ENCODE measurements at places on chromosomes 3 and 15.

DNA sequence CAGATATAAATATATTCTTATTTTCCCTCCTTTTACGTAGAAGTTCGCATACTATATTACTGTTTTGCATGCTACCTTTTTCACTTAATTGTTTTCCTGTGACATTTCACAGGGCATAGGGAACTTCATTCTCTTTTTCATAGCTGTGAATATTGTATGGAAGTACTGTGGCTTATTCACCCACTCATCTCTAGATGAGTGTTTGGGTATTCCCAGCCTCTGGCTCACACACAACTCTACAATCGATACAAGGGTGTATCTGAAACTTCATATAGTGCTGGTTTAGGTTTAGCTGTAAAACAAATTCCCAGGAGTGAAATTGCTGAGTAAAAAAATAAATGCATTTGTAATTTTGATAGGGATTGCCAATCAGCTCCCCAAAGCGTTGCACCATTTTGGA, 55.3 kb upstream of the MAGI1 start:
- DNase-seq = no peak

- DNase-seq = no peak
Observed at GRCh38 chr3:52787672-52788625, 6.6 kb upstream of the ITIH3 start.

DNA sequence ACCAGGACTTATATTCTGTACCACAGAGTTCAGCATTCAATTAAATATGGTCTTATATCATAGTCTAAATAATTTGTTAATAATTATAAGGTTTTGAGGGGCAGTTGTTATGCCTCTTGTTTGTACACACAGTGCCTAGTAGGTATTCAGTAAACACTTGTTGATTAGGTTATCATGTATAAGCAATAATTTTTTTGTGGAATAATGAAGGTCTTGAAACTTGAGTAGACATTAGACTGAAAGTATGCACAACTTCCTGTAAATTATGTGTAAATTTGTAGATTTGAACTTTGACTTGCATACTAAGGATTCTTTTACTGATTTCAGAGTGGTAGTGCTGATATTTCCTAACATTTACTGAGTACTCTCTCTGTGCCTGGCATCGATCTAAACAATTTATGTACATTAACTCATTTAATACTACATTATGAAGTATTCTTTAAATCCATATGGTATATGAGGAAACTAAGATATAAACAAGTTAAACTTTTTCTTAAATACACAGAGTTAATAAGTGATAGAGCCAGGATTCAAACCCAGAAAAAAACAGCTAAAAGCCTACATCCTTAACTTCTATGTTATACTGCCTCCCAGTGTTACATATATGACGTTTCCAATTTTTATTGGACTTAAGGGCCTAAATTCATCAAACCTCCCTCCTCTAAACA, 65.1 kb downstream of the GLCE start:
- no peak for DNase-seq

DNA sequence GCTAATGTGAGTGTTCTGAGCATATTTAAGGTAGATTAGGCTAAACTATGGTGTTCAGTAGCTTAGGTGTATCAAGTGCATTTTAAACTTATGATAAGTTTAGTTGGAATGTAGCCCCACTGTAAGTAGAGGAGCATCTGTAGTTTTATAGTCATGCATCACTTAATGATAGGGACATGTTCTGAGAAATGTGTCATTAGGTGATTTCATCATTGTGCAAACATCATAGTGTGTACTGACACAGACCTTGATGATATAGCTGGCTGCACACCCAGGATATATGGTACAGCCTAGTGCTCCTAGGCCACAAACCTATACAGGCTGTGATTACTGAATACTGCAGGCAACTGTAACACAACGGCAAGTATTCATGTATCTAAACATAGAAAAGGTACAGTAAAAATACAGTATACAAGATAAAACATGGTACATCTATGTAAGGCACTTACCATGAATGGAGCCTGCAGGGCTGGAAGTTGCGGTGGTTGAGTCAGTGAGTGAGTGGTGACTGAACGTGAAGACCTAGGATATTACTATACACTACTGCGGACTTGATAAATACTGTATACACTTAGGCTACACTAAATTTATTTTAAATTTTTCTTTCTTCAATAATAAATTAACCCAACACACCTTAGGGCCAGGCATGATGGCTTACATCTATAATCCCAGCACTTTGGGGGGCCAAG, 17.9 kb downstream of the DNAH1 start:
- no peak for DNase-seq

DNA sequence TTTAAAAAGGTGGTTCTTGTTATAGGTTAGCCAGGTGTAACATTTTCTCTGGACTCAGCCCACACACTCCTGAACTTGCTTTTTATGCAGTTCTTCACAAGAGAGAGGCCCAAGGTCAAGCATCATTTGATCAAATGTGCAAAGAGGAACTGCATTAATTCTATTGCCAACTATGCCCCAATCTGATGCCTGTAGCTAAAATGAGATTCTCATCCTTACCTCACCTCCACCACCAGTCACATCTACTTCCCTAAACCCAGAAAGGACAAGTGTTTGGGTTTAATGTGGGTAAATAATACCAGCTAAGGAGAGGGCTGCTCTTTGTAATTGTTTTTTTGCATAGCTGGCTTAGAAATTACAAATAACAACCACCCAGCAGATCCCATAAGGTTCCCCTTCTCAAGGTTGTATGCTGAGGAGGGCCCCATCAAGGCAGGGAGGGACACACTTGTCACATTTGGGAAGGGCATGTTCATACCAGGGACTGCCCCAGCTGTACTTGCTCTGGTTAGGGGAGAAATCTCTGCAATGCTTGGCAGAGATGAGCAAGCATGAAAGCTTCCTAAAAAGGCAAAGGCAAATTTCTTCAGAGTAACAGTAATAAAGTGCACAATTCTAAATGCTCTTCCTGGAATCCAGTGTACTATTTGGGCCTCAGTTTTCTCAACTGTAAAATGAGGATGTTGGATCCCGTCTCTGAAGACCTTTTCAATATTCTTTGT, 76.2 kb downstream of the TGFBR2 start:
- no peak for DNase-seq

GRCh38 chr3:20077068-20077467, 36.8 kb downstream of the KAT2B start:
- no peak for DNase-seq

GRCh38 chr15:72196409-72197040, 1.1 kb downstream of the GRAMD2A start:
- no peak for DNase-seq

- DNase-seq = no peak
Observed at GRCh38 chr15:42165106-42165505, 8.7 kb upstream of the PLA2G4F start.

DNA sequence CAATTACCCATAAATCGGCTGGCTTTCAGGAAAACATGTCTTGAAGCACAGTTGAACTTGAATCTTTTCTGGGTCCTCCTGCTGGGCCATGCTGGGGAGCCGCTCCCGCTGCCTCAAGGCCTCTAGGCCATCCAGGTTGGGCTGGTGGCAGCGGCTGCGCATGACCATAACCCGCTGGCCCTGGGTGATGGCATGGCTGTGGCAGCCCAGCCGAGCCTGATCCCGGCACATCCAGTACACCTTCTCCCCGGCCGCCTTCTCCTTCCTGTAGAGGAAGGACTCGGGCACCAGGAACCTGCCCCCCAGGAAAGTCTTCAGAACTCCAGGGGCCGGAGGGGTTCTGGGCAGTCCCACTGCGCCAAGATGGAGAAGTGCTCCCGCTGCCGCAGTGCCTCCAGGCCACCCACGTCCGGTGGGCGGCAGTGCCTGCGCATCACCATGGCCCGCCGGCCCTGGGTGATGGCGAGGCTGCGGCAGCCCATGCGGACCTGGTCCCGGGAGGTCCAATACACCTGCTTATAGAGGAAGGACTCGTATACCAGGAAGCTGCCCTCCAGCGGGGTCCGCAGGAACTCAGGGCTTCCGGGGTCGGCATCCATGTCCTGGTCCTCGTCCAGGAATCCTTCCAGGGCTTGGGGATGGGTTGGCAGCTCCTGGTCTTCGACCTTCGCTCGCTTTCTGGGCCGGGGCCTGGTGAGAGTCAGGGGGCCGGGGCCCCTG, 84.3 kb upstream of the FXR1 start:
- no peak for DNase-seq

- no peak for DNase-seq
Observed at GRCh38 chr3:157438194-157438730, 1.6 kb downstream of the PTX3 start.

DNA sequence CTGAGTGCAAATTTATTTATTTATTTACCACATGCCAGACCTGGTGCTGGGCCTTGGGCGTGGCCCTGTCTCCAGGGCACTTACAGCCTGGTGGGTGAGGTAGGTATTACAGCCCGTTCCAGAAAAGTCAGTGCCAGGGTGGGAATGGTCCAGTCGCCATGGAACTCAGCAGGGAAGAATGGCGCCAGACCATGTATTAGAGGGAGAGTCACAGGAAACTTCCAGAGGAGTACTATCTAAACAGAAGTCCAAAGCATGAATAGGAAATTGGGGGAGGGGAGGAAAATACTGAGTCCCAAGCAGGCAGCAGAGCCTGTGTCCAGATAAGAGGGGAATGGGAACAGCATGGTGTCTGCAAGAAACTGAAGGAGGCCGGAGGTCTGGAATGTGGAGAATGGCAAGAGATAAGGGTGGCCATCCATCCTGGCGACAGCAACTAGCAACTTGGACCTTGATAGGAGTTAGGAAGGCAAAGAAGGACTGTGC, 27.0 kb downstream of the SH3BP5 start:
- no peak for DNase-seq

- no peak for DNase-seq
Observed at GRCh38 chr3:189632242-189632641, 1.1 kb downstream of the TP63 start.

GRCh38 chr15:87599616-87600015, 656.9 kb downstream of the NTRK3 start:
- no peak for DNase-seq

- no peak for DNase-seq
Observed at GRCh38 chr15:67266870-67267269, 12.3 kb downstream of the IQCH start.

- no peak for DNase-seq
Observed at GRCh38 chr15:88187195-88187594, 69.3 kb downstream of the NTRK3 start.

DNA sequence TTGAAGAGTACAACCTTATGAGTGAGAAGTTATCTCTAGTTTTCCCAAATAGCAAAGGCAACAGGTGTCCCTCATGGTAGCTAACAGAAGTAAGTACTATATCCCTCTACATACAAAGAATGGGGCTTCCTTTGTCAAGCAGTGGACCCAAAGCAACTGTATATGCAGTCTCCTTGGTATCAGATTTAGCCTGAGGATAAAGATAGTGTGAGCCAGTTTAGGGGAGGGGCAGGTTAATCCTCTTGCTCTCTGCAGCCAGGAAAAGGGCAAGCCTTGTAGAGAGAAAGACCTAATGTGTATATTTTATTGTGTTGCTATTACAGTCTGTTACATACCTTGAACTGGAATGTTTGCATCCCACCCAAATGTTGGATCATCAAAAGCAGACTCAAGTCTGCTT, 117.9 kb upstream of the COL8A1 start:
- DNase-seq = no peak

GRCh38 chr3:60798456-60798855, 452.8 kb downstream of the FHIT start:
- DNase-seq = no peak

DNA sequence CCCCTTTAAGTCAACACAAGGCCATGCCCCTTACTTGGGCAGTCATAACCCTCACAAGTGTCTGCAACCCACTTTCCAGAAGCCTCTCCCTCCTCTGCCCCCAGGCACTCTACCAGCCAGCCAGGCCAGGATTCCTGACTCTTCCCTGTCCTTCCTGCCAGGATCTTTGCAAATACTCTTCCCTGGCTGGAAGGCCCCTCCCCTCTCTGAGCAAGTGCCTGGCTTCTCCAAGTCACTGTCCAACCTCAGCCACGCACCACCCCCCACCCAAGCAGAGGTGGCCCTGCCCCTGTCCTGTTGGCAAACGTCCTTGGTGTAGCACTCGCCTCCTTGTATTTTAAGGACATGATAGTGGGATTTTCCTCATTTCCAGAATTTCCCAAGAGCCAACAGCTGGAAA, 54.7 kb upstream of the USP3 start:
- DNase-seq = no peak

DNA sequence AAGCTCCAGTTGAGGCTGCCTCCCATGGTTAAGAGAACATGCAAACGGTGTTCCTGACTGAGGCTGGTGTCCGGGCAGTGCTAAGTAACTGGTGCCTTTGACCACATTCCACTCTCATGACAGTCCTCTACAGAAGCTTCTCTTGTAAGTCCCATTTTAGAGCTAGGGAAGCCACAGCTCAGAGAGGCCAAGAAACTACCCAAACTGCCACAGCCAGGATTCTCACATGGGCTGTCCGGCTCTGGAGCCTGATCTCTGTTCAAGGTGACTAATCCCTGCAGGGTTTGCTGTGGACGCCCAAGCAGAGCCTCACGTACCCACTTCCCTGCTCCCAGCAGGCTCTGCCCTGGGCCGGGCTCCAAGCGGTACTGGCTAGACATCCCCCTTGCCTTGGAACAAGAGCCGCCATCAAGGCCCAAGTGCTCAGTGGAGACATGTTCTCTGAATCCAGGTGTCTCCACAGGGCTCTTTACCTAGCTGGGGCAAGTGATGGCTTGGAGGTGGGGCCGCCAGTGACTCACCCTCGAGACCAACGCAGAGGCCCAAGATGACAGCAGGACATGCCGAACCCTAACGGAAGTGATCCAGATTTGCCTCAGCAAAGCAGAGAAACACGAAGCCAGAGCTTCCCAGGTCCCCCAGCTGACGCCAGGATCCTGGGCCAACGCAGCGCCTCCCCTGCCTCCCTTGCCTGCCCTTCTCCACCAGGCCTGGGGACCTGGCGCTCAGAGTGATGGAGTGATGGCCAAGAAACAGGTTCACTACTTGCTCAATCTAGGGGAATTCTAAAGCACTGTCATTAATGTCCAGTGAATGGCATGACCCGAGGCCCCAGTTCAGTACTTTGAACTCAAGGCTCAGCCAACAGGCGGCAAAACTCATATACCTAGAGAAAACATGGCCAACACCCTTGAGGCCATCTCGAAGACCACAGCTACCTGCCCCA, 24.4 kb downstream of the KLHL25 start:
- no peak for DNase-seq

DNA sequence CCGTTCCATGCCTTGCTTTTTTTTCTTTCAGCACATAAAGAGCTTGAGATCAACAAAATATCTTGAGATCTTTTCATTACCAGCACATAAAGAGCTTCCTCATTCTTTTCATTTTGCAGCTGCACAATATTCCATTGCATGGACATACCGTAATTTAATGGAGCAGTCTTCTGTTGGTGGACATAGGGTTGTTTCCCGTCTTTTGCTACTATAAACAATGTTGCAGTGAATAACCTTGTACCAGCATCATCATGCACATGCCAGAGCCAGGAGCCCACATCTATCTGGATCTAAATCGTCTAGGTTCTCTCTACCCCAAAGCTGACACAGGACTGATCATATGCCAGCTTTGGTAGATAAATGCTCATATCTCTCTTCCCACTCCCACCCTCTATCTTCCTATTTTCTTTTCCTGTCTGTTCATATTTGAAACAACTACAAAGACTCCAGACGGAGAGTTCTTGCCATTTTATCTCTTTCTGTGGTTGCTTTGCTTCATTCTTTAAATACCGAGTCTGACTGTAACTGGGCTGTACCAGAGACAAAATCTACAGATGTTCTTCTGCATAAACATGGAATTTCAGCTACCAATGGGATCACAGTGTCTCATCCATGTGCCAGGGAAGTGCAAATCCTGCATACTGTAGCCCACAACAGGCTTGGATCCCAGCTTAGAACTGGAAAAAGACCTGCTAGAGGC, 47.1 kb upstream of the AKAP13 start:
- no peak for DNase-seq

- no peak for DNase-seq
Observed at GRCh38 chr3:23314981-23315762, 112.0 kb downstream of the UBE2E2 start.

GRCh38 chr15:65743637-65744252, 48.3 kb downstream of the DENND4A start:
- DNase-seq = no peak

Data from NCI-H1092 (cell line).